Stimulated activated CD4-positive, alpha-beta T cell treated with anti-CD3 and anti-CD28 coated beads, Interleukin-12 subunit alpha, Interleukin-12 subunit beta, amount 100 ng/mL, for 48 hours (primary cell): ENCODE measurements at places on chromosomes 6 and 20.

DNA sequence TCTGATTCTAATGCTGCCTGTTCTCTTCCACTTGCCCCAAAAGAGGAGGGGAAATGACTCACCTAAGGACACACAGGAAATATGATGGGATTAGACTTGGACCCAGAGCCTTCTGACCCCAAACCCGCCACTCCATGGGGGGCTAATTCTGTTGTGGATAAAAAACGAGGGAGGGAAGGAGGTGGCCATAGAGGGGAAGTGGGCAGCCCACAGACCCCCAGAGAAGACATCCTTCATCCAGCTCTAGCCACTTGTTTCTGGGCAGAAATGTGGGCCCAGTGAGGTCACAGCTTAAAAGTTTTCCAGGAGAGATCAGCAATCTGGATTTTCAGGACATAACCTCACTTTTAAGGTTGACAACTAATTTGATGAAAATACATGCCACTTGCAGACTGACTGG, 202.1 kb downstream of the ANKRD60 start:
- DNase-seq: no peak

DNA sequence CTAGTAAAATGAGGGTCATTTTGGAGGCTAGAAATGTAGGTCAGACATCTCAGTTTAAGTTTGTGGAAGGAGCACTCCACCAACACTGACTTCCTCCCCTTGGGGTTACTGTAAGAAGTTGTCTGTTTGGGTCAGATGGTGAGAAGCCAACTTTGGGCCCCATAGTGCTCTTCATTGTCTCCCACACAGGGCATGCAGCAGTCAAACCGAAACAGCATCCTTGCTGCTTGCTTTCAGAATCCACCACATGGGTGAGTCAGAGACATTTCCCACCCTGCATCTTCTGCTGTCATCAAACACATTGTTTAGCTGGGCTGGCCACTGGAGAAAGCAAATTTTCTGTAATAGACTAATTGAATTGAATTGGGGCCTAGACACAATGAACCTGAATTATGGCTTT, 16.8 kb downstream of the IL17F start:
- peak; percentile 64 for DNase-seq

DNA sequence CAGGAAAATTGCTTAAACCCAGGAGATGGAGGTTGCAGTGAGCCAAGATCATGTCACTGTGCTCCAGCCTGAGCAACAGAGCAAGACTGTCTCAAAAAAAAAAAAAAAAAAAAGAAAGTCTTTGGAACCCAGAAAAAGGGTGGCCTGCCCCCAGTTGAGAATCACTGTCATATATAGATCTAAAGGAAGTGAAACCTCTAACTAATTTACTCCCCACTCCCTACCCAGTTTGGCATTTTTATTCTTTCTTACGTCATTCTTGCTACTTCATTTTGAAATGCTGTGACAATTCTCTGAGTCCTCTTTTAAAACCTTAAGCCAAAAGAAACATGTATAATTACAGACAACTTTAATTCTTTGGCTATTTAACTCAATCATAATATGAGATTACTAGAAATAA, 254.8 kb downstream of the CDC5L start:
- DNase-seq: no peak

DNA sequence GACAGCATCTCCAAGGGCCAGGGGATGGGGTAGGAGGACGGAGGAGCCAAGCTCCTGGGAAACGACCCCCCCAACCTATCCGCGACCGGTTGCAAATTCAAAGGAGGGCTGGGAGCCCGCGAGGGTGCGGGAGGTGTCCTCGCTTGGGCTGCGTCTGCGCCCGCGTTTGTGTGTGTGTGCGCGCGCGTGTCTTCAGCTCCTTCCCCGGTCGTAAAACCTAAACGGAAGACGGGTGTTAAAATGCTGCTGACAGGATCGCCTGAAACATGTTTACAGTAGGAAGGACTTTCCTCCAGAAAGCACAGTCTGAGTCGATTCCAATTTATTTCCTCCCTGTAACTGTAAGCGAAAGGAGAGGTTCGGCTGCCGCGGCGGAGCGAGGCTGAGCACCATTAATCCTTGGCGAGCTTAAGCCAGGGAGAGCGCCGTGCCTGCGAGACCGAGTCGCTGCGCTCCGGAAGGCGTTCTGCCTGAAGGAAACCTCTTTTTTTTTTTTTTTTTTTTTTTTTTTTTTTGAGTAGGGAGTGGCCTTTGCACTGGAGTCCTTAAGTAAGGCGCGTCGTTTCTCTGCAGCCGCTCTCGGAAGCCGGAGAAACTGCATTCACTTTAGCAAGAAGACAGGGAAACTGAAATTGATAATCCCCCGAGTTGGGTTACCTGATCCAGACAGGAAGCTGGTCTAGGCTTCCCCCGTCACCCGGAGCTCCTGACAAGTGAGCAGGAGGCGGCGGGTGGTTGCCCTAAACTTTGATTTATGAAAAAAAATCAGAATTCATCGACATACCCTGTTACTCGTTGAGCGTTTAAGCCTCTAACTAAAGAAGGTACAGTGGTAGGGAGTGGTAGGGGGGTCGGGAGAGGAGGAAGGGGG, 4.8 kb upstream of the SOX4 start:
- DNase-seq: peak; percentile 27

GRCh38 chr20:24917797-24918578, 31.1 kb upstream of the CST7 start:
- peak; percentile 40 for DNase-seq

- no peak for DNase-seq
These were observed 161.0 kb downstream of the CDK19 start for GRCh38 chr6:110654096-110654820.

DNA sequence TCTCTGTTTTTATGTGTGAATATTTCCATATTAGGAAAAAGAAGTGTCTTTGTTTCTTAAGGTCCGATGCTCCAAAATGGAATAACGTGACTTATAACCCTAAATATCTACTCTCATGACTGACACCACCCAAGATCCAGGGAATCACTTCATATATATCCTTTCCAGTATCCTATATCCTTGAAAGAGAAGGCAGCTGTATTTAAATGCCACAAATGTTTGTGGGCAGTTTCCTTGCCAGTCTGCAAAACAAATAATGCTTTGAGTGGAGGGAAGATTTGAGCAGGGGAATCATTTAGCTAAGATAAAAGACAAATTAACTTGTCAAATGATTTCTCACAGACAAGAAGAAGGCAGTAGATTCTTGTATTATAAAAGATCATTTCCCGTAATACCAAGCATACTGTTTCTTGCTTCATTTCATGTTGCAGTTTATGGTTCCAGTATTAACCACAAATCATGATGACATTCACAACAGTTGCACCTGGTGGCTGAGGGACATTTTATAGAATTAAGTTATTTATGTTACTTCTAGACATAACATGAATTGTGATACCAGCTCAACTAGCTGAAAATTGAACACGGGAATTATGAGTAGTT, 30.0 kb upstream of the FABP7 start:
- DNase-seq: no peak

DNA sequence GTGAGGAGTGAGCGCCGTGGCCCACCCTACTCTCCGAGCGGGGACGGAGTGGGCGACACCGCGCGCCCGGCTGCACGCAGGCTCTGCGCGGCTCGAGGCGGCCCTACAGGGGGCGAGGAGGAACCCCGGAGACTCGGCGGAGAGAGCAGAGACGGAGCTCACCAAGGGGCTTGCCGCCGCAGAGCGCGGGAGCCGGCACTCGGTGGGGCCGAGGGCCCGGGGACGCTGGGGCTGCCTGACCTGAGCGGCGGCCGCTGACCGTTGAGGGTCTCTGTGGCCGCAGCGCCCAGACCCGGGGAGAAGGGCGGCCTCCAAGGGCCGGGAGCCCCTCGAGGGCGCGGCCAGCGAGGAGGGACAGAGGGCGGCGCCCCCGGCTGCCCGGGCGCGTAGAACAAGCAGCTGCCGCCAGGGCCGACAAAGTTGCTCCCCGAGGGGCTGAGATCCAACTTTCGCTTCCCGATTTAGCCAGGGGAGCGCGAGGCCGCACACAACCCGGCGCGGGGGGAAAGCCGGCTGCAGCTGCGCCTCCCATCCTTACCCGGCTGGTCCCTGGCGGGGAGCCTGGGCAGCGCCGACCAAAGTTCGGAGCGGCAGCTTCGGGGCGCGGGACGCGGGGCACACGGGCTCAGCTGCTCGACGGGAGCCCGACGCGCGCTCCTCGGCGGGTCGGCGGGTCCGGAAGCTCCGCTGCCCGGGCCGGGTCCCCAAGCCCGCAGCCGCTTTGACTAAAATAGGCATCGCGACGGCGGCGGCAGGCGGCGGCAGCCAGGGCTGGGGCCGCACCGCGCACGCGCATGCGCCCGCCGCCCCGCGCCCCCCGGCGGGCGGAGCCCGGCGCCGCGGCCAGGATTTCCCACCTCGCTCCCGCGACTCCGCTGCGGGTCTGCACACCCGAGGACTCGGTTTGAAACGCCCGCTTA, 43.1 kb downstream of the POPDC3 start:
- DNase-seq: no peak

DNA sequence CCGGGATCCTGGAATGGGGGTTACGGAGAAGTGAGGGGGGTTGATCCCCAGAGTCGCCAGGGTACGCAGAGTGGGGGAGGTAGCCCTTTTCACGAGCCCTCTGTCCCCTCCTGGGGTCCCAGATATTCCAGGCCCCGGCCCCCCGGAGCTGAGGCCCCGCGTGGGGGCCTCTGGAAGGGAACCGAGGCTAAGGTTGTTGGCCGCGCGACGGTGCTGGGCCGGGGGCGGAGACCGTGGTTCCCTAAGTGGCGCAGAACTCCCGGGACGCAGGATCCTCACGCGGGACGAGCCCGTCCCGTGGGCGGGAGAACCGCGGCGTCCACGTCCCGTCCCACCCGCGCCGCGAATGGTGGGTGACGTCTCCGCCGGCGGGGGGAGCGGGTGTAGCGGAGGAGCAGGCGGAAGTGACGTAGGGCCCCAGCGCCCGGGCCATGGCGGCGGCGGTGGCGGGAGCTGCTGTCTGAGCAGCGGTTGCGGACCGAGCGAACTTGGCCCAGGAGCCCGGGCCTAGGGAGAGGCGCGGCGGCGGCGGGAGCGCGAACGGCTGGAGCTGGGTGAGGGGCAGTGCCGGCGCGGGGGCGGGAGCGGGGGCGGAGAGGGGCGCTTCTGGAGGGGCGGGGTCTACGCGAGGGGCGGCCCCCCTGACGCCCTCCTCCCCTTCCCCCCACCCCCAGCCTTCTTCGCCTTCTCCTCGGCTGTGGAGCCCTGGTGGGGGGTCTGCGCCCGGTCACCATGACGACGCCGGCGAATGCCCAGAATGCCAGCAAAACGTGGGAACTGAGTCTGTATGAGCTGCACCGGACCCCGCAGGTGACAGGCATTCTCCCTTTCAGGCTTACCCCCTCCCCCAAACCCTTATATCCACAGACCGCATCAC, at the start of gene RING1:
TSS of gene RING1 (plus strand) at position 410 of the 877 bp plus-strand sequence. CDS start at position 733, 323 bp downstream.
- peak; percentile 73 for DNase-seq

GRCh38 chr6:164128101-164128500, 713.6 kb downstream of the QKI start:
- no peak for DNase-seq

- no peak for DNase-seq
These were observed 1136.0 kb downstream of the HACE1 start for GRCh38 chr6:103723438-103724322.

DNA sequence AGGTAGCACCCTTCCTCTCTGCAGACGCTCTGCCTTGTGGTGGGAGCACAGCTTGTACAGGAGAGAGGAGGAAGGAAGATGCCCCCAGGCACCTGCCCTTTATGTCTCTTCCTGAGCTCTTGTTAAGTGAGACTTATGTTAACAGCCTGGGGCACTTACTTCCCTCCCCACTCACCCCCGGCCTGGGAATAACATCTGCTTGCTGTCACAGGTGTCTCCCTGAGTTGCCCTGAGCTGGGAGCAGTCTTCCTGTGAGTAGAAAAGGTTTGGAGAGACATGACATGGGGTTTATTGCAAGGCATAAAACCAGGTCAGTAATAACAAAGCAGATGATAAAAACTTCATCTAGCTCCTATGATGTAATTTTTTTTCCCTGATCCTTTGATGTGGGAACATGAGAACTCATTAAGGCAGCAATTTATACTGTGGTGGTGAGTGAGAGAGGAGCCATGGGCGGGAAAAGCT, 1.9 kb downstream of the SSTR4 start:
- no peak for DNase-seq

DNA sequence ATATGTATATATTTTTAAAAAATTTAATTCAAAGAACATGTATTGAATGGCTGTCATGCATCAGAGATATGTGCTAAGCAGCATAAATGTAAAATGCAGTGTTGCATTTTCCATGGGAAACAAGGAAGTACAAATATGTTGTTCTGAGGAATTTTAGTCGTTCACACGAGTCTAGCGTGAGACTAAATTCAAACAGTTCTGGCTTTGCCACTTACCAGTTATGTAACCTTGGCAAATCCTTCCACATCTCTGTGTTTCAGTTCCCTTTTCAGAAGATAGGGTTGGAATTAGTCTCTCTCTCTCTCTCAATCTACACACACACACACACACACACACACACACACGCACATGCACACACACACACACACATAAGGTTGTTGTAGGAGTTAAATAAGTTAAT, 305.4 kb downstream of the UTRN start:
- no peak for DNase-seq

- peak; percentile 5 for DNase-seq
These were observed 9.7 kb upstream of the BPIFB1 start for GRCh38 chr20:33273117-33273851.

GRCh38 chr20:5844063-5844681, 94.0 kb downstream of the SHLD1 start:
- DNase-seq: peak; percentile 60

GRCh38 chr6:166718516-166718915, 91.5 kb upstream of the RPS6KA2 start:
- DNase-seq: no peak

- DNase-seq: no peak
These were observed 38.7 kb downstream of the UQCC2 start for GRCh38 chr6:33672808-33673207.

GRCh38 chr6:18424201-18424600, 37.1 kb downstream of the RNF144B start:
- no peak for DNase-seq

DNA sequence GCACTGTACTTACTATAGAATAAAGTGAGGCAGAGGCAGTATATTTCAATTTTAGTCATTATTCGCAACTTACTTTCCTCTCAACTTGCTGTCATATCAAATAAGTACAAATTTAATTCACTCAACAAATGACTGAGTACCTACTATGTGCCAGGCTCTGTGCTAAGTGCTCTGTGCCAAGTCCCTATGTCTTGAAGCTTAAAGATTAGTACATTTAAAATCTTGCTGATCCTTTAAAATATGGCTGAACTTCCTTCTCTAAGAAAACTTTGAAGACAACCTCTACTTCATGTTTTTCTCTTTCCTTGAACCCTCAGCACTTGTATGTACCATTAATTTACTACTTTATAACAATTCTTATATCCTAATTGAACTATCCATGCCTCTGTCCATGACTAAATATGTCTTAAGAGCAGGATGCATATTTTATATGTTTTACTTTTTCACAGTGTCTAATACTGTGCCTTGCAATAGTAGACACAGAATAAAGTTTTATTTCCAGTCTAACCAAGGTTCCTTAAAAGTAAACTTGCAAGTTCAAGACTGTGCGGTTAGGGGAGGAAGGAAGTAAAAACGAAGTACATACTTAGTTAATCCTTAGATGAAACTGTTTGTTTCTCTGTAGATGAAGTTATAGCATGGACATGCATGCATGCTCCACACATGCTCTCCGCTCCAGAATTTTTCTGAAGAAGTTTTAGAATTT, 10.0 kb upstream of the LATS1 start:
- DNase-seq: no peak

GRCh38 chr6:5751525-5752390, 255.0 kb downstream of the NRN1 start:
- DNase-seq: no peak

- DNase-seq: peak; percentile 58
These were observed 85.7 kb upstream of the NEDD9 start for GRCh38 chr6:11317885-11318771.
